ENCODE measurements at places on chromosomes 2 and 18.

DNA sequence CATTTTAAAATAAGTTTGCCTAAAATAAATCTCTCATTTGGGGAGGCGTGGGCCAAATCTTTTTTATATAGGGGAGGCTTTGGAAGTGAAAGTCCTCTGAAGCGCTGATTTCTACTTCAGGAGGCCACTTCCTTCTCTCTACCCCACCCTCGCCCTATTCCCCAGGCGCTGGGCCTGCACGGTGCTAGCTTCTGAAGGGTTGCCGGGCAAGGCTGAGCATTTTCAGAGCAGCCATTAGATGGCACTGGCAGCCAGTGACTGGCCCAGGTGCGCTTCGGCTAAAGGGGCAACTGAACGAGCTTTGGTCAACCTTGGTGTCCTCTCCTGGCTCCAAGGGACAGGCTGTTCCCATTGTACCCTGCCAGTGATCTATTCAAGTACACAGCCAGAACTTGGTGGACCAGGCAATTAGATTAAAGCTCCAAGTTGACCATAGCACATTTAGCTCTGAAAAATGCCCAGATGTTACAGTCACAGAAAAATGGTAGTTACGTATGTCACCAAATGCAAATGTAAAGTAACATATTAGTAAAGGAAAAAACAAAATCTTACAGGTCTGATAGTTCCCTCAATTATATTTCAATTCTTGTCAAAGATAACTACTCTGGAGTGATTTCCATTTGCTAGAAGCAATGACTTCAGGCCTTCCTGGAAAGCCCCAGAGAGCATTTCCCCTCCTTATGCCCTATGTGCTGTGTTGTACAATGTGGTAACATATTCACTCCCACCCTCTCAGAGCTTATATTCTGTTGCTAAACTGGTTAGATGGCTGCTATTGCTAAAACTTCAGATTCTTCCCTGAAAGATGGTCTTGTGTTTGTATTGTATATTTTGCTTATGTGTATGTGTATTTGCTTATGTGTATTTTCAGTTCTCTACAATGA, 2.1 kb downstream of the POMC start:
- DNase-seq, result peak; percentile 63

- peak; percentile 13 for DNase-seq
These were observed 1.3 kb downstream of the BIRC6 start for GRCh38 chr2:32358111-32358482.

DNA sequence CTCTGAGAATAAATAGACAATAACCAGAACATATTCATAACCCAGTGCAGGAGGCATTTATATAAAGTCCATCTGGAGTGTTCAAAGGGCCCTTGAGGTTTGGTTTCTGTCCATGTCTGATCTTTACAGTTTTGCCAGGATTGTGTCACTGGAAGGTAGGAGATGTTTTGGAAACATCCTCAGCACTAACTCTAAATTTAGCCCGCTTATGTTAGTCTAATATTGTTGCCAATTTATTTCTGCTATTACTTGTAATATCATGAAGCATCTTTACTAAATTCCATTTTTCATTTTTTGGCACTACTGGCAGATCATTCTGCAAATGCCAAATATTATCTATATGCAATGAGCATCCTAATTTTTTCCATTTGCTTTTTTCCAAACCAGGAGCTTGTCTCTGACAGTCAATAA, 22.4 kb upstream of the REV1 start:
- DNase-seq, result no peak

- DNase-seq, result no peak
These were observed 2137.3 kb upstream of the CELF4 start for GRCh38 chr18:39702888-39703287.

Data from activated CD4-positive, alpha-beta T cell treated with anti-CD3 and anti-CD28 coated beads, Interleukin-2, amount 10 ng/mL, durations not matched to agents 7 days and 5 days (primary cell).